NCI-H1417 treated with DMSO at 0.1 percent for 48 hours (cell line): ENCODE measurements at places on chromosomes 7 and 10.

DNA sequence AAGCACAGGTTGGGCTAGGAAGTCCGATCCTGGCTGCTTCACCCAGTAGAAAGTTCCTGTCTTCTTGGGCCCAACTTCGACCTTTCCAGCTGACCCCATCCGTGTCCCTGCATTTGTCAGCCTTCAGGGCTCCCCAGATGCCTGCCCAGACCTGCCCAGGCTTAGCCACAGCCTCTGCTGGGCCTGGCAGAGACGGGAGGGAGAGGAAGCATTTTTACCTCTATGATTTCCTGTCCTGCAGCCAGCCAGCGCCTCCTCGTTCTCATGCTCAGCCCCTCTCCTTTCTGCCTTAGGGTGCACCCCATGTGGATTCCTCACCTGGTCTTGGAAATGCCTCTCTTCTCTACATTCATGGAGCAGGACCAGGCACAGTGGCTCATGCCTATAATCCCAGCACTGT, 3.7 kb downstream of the METTL27 start:
- DNase-seq: no peak

DNA sequence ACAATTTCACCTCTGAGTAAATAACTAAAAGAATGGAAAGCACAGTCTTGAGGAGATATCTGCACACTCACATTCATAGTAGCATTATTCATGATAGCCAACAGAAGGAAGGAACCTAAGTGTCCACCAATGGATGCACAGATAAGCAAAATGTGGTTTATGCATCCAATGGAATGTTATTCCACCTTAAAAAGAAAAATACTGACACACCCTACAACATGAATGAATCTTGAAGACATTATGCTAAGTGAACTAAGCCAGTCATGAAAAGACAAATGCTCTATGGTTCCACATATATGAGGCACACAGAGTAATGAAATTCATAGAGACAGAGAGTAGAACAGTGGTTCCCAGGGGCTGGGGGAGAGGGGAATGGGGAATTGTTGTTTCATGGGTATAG, 6.5 kb upstream of the CCSER2 start:
- no peak for DNase-seq

- no peak for DNase-seq
Measured at GRCh38 chr7:127447326-127447945, 54.9 kb upstream of the ZNF800 start.

- DNase-seq: no peak
Measured at GRCh38 chr10:91771907-91772306, 26.3 kb upstream of the TNKS2 start.

DNA sequence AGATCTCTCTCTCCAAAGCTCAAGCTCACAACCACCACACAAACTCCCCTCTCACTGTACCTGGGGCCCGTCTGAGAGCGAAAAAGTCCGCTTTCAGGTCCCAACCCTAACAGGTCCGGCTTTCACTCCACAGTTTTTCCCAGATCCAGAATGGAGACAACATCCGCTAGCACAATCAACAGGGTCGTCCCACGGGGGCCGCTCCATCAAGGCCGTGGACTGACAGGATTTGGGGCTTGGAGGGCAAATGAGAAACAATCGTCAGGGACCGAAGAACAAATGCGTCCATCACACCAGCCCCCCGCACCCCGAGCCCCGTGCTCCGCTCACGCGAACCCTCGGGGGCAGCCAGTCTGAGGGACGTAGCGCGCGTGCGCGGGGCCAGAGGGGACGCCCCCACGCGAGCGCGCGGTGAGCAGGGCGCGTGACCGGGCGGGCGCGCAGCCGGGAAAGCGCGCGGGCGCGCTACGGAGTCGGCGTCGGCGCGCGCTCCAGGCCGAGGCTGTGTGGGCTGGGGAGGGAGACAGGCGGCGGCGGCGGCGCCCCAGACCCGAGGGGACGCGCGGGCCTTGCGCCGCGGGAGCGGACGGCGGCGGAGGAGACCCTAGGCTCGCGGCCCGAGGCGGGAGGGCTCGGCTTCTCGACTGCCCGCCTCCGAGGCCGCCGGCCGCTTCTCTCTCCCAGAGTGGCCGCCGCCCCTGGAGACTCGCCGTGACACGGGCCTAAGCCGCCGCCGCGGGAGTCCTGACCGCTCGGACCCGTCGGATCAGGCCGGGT, at the start of gene SLK:
TSS of gene SLK (plus strand) at position 470 of the 777 bp plus-strand sequence. CDS start 606 bp downstream, outside the sequence.
- no peak for DNase-seq

- DNase-seq: peak; percentile 28
Measured at GRCh38 chr7:93212881-93213280, 13.4 kb downstream of the HEPACAM2 start.

GRCh38 chr10:30190577-30191552, 131.5 kb upstream of the JCAD start:
- DNase-seq: no peak

- no peak for DNase-seq
Measured at GRCh38 chr7:155665957-155666287, 21.5 kb downstream of the RBM33 start.

GRCh38 chr7:76292213-76292573, 10.3 kb upstream of the HSPB1 start:
- DNase-seq: no peak

- no peak for DNase-seq
Measured at GRCh38 chr7:5667391-5667790, 114.1 kb downstream of the RNF216 start.

- DNase-seq: no peak
Measured at GRCh38 chr7:148912758-148913541, 28.9 kb upstream of the EZH2 start.

GRCh38 chr10:72389014-72389413, 34.3 kb upstream of the DNAJB12 start:
- DNase-seq: no peak

DNA sequence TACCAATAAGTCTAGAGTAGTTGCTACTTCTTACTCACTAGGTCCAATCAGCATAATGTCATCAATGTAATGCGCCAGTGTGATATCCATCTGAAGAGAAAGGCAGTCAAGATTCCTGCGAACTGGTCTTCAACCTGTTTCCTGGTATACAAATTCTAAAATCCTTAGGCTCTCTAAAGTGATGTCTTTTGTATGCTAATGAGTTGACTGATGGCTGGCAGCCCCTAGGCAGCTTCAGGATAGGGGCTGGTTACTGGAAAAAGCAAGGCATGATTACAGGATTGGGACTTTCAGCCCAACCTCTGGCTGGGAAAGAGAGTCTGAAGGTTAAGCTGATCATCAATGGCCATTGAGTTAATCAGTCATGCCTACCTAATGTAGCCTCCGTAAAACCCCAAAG, 250.2 kb upstream of the PTER start:
- DNase-seq: no peak

DNA sequence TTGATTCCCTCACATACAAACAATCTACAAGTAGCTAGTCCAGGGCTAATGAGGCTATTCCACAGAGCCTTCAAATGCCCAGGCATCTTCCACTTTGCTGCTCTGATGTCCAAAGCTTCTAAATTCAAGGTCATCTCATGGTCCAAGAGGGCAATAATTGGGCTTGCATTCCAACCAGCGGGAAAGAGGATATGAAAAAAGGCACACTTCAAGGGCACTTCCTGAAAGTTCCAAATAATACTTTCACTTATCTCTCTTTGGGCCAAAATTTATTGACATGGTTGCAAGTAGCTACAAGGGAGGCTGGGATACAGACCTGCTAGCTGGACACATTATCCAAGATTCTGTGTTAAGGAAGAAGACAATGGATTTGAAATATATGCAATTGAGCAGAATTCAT, 25.2 kb upstream of the APBB1IP start:
- no peak for DNase-seq

DNA sequence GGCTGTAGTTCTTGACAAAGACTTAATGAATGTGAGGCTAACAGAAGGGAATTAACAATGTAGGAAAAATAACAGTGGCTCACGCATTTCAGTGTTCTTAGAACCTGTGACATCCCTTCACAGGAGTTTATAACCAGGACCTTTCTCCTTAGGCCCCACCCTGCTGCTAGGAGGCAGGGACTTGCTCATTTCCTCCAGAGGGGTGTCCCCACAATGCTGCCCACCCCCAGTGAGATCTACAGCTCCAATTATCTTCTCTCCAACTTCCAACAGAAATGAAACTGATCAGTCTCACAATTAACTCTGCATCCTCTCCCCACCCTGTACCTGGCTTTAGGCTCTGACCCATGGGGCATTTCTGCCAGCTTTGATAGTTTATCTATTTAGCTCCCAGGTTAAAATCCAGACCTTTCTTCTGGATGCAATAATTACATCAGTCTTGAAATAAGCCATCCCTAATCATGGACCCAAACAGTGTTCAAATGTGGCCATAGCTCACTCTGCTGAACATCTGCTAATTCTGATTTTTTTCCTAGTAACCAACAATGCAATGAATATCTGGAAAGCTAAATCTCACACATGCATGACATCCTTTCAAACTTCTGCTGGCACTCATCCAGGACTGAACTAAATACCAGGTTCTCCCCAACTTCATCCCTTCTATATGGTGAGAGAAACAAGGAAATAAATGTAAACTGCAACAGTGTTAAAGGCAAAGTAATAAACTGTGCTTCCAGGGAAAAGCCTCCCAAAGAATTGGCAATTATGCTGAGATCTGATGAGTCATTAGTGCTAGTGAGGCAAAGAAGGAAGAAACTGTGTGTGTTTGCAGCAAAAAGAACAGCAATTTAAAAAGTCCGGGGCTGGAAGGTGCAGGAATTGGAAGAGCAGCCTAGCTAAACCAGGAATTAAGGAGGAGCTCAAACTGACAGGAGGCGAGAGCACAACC, 64.6 kb downstream of the HERPUD2 start:
- DNase-seq: no peak

GRCh38 chr10:45581216-45581549, 91.4 kb downstream of the ZFAND4 start:
- DNase-seq: no peak
